ENCODE measurements at places on chromosomes 2 and 18.
A peak's percentile ranks its signal among the peaks of the same experiment; 100 is the strongest.

GRCh38 chr2:141554810-141555209 is 576.0 kb downstream of the LRP1B start:
- peak; percentile 62 for DNase-seq

DNA sequence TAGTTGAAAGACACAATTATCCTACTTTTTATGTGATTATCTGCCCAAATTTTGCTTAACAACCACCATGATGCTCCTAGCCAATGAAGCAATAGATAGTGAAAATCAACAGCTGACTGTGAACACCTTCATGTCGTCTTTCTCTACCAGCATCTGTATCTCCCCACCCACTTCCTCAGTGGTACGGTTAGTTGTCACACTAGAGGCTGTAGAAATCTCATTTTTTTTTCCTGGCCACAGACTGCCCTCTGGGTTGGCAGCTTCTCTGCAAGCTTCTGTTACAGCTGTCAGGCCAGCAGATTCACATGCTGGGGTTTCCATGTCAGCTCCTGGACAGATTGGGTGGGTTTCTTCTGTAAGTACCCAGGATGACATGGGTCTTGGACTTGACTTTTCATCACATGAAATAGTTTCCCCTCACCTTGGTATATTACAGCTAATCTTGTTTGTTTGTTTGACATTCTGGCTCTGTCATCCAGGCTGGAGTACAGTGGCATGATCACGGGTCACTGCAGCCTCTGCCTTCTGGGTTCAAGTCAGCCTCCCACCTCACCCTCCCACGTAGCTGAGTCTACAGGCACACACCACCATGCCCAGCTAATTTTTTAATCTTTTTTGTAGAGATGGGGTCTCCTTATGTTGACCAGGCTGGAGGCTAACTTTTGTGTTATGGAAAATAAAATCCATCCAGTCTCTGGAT is 24.3 kb downstream of the STAT4 start:
- DNase-seq: no peak

- peak; percentile 24 for DNase-seq
Measured at GRCh38 chr18:49609256-49610021, 47.6 kb downstream of the LIPG start.

- DNase-seq: peak; percentile 63
Measured at GRCh38 chr2:215949991-215950404, 63.4 kb downstream of the MREG start.

DNA sequence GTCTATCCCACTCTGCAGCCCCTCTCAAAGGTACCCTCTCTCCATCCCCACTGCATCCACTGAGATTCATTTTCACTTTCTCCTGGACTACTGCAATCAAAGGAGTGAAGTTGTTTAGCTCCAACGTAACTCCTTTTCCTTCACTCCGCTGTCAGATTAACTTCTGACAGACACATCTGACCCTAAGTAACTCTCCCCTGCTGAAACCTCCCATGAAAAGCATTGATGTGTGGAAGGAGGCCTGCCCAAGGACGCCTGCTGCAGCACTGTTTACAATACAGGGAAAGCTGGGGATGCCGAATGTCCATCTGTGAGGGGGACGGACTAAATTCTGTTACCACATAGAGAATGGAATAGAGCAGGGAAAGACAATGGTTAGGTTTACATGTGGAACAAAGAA is 114.8 kb downstream of the TMEM163 start:
- DNase-seq: no peak

- DNase-seq: peak; percentile 85
Measured at GRCh38 chr18:61896757-61897156, 4.0 kb upstream of the RNF152 start.

DNA sequence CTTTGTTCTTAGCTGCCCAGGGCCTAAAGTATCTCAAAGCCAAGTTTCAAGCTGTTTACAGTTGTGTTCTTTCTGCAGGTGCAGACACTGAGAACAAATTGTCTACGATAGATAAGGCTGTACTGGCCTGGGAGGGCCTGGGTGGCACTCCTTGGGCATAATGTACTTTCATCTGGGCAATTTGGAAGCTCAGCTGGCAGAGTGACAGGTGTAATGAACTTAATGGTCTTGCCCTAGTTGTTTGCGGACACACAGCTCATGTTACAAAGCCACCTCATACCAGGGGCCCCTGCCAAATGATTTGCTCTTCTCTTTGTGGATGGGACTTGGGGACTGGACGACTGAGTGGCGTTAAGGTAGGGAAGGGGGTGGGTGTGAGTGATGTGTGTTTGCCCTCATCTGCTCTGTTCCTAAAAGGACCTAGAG is 4.3 kb downstream of the LDLRAD4 start:
- no peak for DNase-seq

DNA sequence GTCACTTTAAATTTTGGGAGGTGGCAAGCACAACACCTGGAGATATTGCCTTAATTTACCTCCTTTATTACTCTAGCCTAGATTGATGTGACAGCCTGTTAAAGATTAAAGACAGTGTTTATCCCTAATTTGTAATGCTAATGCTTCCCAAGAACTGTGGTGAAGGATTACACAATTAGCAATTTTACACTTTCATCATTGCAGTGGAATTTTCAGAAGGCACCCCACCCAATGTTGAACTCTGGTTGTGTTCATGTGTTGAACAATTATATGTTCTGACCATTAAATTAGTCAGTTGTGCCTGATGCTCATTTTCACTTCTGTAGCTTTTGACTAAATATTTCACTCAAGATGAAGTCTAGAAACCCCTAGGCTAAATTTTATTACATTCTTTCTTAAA is 317.1 kb upstream of the CWC22 start:
- no peak for DNase-seq

Data from amniotic epithelial cell (primary cell).